T-helper 17 cell (primary cell): ENCODE measurements at places on chromosomes 4 and X. TPM values are rescaled to one million over a fixed set of nuclear protein-coding genes. Genes with fewer than 3 reads are reported as not detected.
A peak's percentile ranks its signal among the peaks of the same experiment; 100 is the strongest.

- DNase-seq, result no peak
Measured at GRCh38 chr4:67204441-67204840, 340.9 kb downstream of the CENPC start.

DNA sequence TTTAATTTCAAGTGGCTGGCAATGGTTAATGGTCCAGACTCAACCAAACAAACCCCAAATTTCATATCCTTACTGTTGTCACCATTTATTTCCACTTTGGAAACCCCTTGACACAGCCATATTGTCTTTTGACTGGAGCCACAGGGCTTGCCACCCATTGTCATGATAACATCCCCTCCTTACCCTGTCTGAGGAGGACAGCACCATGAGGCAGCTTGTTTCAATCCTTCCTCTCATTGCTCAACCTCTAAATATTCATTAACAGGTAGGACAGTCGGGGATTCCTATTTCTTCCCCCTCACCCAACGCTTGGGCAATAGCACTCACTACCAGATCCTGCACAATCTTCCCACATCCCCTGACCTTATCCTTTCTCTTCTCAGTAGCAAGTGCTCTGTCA is 92.1 kb downstream of the CEP135 start:
- DNase-seq, result no peak

- DNase-seq, result peak; percentile 28
Measured at GRCh38 chrX:70030301-70030767, 19.4 kb downstream of the AWAT2 start.

DNA sequence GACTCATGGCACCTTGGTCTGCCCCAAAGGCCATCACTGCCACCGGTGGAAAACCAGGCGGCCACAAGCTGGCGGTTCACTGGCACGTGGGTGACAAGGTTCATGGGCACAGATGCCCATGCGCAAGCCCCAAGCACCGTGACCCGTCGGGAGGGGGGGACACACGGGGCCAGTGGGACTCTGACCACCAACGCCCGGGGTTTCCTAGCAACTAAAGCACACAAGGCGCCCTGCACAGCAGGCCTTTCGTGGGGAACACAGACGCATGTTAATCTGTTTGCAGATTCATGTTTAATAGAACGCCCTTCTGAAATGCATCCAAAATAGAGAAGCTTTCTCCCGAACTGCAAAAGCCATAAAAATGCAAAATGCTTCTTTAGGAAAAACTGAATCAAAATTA is 43.9 kb downstream of the FAM53A start:
- DNase-seq, result no peak

The BRS3 gene
- total RNA-seq, result not detected

The MAGEA9B gene
- total RNA-seq, result not detected

The CYBB gene
- 15.5 TPM for total RNA-seq
